ENCODE measurements at places on chromosomes 11 and 22.
A peak's percentile ranks its signal among the peaks of the same experiment; 100 is the strongest.

GRCh38 chr22:17957693-17958092, 66.7 kb downstream of the MICAL3 start:
- DNase-seq, result no peak

- DNase-seq, result peak; percentile 7
Observed at GRCh38 chr22:17876306-17876831, 102.1 kb upstream of the BID start.

GRCh38 chr11:2310786-2311352, 9.1 kb downstream of the TSPAN32 start:
- no peak for DNase-seq

DNA sequence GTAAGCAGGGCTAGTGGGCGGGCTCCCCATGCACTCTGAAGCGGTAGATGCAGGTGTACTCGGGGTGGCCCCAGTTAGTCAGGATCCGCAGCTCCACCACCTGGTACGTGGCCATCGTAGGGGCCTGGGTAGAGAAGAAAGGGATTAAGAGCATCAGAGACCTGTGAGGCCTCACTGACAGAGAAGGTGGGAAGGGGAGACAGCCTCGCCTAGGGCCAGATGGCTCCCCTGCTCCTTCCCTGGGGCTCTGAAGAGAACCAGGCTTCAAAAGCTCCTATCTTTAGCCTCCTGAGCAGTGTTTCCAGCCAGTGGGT, 19.6 kb downstream of the SUN2 start:
- no peak for DNase-seq

GRCh38 chr11:106281455-106282173, 204.2 kb downstream of the AASDHPPT start:
- no peak for DNase-seq

DNA sequence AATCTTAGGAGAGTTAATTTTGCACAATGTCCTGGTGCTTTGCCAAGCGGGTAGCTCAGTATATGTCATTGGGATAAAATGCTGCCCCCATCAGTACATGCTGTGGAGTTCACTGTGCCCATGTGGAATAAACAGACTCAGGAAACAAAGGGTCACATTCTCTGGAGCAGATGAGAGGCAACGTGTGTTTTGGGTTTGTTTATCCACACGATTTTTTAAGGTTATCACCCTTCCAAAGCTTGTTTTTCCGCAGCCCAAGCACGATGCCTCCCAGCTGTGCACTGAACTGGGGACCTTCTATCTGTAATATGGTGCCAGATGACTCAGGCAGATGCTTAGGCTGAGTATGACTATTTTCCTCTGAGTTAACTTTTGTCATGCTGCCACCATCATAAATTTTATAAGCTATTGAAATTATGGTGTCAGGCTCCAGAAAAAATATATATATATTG, 6.5 kb downstream of the OR4D6 start:
- DNase-seq, result no peak

- DNase-seq, result no peak
Observed at GRCh38 chr11:103805688-103806009, 230.8 kb upstream of the DDI1 start.

GRCh38 chr11:126929179-126930061, 71.2 kb downstream of the KIRREL3 start:
- DNase-seq, result no peak
